Renal cortex interstitium (tissue), 15 donors: ENCODE measurements at places on chromosomes 4 and X. TPM values are rescaled to one million over a fixed set of nuclear protein-coding genes. Genes with fewer than 3 reads are reported as not detected.

RBMXL3 gene
- polyA plus RNA-seq = not detected

MAGEB10 gene
- not detected for polyA plus RNA-seq

DNAAF6 gene
- polyA plus RNA-seq = 0.15 TPM

SH3RF1 gene
- 33.3 TPM for polyA plus RNA-seq

SNX25 gene
- 21.6 TPM for polyA plus RNA-seq

MAGIX gene
- 2.7 TPM for polyA plus RNA-seq

AP1S2 gene
- 64.9 TPM for polyA plus RNA-seq

RTL3 gene
- polyA plus RNA-seq = not detected

USP17L12 gene
- not detected for polyA plus RNA-seq

- DNase-seq = no peak
Observed at GRCh38 chr4:78779280-78779679, 3.1 kb downstream of the BMP2K start.

GRCh38 chrX:110276778-110277177, 41.1 kb downstream of the AMMECR1 start:
- DNase-seq = no peak

GRCh38 chr4:1385373-1386340, 20.6 kb downstream of the NKX1-1 start:
- DNase-seq = no peak

DNA sequence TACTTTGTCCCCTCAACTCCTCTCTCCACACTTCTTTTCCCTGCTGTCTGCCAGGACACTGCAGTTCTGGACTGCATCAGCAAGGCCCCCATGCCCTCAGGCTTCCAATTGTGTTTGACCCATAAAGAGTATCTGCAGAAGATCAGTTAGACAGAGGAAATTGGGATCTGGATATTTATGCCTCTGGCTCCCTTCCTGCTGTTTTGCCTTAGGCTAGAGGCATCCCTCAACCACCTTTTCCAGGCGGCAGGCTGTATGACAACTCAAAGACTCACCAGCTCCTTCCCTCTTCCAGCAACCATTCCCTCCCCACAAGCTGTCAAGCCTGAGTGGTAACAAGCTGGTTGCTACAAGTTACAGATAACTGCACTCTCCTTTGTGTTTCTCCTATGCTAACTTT, 66.4 kb upstream of the NDP start:
- DNase-seq = no peak

DNA sequence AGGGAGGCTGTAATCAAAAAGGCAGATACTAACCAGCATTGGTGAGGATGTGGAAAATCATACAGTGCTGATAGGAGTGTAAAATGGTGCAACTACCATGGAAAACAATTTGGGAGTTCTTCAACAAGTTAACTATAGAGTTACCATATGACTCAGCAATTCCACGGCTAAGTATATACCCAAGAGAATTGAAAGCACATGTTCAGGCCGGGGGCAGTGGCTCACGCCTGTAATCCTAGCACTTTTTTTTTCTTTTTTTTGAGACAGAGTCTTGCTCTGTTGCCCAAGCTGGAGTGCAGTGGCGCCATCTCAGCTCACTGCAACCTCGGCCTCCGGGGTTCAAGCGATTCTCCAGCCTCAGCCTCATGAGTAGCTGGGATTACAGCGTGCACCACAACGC, 15.0 kb upstream of the CD99L2 start:
- no peak for DNase-seq

DNA sequence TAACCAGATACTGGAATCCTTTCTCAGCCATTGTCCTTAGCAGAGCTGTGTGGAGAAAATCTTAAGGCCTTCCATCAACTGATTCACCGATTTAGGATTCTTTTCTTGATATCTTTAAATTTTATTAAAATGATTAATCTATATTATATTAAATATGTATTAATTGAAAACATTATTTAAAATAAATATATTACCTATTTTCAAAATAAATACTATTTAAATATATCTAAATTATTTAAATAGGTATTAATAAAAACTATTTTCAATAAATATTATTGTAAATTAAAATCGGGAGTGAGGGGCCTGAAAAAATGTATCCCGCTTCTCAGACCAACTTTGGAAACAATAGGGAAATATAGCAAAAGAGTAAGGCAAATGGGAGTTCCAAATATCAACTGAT, 94.0 kb upstream of the HPF1 start:
- DNase-seq = no peak

- DNase-seq = peak; percentile 7
Observed at GRCh38 chrX:26574234-26574633, 358.3 kb downstream of the MAGEB5 start.

DNA sequence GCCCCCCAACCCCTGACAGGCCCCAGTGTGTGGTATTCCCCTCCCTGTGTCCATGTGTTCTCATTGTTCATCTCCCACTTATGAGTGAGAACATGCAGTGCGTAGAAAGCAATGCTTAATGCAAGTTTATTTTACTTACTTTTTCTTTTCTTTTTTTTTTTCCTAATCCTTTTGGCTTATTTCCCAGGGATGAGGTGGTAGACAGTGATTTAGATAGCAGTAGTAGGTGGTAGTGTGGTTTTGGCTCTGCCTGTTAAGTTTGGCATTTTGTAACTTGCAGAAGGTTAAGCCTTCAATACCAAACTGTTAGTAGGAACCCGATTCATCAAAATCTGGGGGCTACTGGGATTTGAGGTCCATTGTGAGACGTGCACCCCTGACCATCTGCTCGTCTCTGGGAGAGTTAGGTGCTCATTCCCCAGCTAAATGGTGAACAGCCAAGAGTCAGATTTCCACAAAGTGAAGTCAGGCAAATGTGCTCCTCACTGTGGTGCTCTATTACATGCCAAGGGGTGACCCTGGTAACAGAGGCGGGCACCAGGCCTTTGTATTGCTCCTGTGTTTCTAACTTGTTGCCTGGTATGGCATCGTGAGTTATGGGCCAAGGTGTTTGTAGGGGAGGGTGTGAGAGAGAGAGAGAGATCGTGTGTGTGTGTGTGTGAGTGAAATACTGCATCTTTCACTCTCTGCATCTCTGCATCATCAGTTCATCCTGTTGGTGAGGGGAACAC, 70.3 kb downstream of the PHOX2B start:
- no peak for DNase-seq

DNA sequence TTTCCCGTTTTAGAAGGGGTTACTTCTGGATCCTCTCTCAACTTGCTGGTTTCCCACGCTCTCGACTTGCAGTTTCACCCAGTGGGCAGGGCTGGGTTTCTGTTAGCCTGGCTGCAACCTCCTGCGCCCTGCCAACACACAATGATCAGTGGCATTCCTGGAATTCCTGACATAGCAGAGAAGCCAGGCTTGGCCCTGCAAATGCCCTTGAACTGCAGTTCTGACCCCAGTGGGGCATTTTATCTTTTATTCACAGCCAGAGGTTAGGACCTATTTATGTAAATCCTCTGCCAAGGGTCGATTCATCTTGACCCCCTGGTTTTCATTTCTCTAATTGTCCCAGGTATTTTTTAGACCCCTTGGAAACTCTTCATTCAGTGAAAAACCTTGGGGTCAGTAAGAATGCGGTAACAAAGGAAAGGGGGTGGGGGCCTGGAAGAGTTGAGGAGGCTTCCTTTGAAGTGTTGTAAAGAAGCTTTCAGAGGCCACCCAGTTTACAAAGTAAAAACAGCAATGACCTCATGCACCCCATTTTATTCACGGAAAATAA, 217.6 kb downstream of the ZNF674 start:
- DNase-seq = no peak

DNA sequence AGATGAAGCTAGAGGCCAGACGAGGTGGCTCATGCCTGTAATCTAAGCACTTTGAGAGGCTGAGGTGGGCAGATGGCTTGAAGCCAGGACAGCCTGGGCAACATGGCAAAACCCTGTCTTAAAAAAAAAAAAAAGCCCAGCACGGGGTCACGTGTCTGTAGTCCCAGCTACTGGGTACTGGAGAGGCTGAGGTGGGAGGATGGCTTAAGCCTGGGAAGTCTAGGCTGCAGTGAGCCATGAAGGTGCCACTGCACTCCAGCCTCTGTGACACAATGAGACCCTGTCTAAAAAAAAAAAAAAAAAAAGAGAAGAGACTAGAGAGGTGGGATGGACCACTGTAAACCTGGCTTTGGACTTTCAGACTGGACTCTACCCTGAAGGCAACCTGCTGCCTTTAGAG, 10.7 kb upstream of the LRBA start:
- no peak for DNase-seq

DNA sequence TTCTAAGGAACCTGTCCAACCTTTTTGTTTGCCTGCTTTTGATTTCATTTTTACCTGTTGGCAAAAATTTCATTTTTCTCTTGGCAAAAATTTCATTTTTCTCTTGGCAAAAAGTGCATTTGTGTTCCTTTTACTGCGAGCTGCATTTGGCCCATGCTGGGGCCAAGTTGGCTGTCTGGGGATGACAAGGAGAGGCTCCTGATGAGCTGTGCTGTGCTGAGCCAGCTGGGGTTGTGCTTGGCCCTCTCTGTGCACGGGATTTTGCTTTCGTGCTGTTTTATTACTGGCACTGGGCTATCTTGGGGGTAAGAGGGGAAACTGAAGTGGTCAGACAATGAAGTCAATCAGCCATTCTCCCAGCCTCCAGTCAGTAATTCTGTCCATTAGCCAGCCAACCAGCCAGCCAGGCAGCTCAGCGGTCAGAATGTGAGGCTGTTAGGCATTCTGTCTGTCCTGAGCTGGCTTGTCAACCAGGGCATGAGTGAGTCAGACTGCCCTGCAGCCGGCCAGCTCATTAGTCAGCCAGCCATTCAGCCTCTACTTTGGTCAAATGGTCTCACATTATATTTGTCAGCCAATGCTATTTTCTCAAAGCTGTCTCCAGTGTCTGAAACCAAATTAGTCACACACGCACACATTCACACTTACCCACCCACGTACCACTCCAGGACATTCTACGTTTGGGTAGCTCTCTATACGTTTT, 56.9 kb upstream of the PRPS1 start:
- no peak for DNase-seq

GRCh38 chr4:8220661-8221450, 21.8 kb downstream of the SH3TC1 start:
- no peak for DNase-seq

DNA sequence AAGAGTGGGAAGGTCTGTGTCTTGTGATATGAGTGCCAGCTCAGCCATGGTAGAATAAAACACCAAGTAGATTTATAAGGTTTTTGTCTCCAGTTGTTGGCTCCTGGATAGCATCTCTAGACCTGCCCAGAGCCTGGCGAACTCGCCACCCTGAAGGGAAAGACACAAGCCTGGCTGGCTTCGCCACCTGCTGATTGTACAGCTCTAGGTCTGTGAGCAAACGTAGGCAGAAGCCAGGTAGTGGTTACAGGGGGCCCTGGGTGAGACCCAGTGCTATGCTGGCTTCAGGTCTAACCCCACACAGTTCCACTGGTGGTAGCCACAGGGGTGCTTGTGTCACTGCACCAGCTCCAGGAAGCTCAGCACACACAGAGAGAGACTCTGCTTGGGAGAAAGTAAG, 100.5 kb downstream of the BLTP1 start:
- no peak for DNase-seq

GRCh38 chrX:12489341-12489740, 301.9 kb upstream of the PRPS2 start:
- DNase-seq = no peak

DNA sequence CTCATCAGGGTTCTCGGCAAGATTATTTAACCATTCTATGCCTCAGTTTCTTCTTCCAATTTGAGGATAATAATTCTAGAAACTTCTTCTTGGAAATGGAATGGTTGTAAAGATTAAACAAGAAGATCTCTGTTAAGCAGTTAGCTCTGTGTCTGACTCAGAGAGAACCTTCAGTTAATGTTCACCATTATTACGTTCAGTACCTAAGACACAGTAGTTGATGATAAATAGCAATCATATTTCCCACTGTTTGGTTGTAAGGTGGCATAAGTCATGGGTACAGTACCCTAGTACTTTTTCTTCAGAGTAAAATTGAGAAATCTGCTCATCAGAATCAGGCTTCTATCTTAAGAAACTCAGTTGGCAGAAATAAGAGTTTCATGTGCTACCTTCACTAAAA, 366.5 kb upstream of the BOD1L1 start:
- no peak for DNase-seq

DNA sequence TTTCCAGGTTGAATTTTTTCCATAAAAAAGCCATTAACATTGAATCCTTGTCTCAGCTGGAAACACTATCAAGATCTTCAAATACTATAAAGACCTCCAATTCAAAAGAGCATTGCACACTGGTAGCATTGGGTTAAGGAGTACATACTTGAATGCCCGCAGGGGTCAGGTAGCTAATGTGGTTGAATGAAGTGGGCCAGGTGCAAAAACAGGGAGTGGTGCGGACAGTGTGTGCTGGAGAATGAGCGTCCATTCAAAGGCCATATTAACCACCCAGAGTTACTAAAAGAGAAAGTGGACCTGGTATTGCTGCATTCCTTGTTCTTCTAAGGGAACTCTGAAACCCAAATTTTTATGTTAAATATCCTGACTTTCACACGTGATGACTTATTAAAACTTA, 91.6 kb downstream of the NYX start:
- DNase-seq = no peak

DNA sequence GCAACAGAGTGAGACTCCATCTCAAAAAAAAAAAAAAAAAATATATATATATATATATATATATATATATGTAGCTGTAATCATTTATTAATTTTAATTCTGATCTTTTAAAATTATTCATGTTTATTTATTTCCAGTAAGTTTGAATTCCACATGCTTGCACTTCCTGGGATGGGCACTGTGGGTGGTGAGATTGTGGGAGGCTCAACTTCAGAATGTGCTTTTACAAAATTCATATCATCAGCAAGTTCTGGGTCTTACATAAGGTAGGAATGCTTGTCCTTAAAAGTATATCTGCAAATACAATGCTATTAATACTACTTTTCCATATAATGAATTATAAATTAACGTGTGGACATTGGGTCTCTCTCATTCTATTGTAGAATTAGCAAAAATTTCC, 156.5 kb downstream of the EMCN start:
- DNase-seq = no peak

DNA sequence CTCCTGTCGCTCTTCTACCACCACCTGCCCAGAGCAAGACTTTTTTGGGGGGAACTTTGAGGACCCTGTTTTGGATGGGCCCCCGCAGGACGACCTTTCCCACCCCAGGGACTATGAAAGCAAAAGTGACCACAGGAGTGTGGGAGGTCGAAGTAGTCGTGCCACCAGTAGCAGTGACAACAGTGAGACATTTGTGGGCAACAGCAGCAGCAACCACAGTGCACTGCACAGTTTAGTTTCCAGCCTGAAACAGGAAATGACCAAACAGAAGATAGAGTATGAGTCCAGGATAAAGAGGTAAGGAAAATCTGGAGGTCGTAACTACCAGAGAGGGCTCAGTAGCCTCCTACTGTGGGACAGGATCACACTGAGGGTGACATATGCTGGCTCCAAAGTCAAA, 364.5 kb downstream of the MAPK10 start:
- no peak for DNase-seq

DNA sequence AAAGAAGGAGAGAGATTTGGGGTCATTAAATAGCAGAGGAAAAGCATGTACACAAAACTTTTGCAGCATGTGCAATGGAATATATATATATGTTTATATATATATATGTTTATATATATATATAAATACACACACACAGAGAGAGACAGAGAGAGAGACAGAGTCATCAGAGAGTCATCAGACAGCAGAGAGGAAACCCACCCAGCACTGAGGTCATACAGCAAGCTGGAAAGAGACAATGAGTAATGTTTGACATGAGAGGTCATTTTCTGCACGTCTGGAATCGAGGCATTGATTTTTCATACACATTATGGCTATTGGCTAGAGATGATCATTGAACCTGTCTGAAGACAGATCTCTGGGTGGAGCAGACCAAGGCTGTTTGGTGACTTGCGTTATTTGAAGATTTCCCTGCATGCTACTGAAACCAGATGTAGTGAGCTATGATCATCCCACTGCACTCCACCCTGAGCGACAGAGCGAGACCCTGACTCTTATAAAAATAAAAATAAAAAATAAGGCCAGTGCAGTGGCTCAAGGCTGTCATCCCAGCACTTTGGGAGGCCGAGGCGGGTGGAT, 48.8 kb upstream of the SHOX start:
- no peak for DNase-seq
